ENCODE measurements at places on chromosomes 7 and 10.

- DNase-seq: no peak
Observed at GRCh38 chr10:62648921-62649320, 155.6 kb upstream of the ADO start.

DNA sequence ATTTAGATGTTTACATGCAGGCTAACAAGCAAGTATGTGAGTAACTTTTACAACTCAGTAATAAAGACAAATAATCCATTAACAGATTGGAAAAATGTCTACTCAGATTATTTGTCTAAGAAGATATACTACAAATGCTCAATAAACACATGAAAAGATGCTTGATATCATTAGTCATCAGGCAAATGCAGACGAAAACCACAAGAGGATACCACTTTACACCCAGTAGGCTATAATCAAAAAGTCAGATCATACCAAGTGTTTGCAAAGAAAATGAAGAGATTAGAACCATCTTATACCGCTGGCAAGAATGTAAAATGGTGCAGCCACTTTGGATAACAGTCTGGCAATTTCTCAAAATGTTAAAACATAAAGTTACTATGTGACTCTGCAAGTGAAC, 84.1 kb downstream of the MALSU1 start:
- DNase-seq: no peak

- DNase-seq: no peak
Observed at GRCh38 chr7:55432939-55433784, 68.0 kb downstream of the LANCL2 start.

- no peak for DNase-seq
Observed at GRCh38 chr10:123563581-123563855, 102.6 kb upstream of the GPR26 start.

DNA sequence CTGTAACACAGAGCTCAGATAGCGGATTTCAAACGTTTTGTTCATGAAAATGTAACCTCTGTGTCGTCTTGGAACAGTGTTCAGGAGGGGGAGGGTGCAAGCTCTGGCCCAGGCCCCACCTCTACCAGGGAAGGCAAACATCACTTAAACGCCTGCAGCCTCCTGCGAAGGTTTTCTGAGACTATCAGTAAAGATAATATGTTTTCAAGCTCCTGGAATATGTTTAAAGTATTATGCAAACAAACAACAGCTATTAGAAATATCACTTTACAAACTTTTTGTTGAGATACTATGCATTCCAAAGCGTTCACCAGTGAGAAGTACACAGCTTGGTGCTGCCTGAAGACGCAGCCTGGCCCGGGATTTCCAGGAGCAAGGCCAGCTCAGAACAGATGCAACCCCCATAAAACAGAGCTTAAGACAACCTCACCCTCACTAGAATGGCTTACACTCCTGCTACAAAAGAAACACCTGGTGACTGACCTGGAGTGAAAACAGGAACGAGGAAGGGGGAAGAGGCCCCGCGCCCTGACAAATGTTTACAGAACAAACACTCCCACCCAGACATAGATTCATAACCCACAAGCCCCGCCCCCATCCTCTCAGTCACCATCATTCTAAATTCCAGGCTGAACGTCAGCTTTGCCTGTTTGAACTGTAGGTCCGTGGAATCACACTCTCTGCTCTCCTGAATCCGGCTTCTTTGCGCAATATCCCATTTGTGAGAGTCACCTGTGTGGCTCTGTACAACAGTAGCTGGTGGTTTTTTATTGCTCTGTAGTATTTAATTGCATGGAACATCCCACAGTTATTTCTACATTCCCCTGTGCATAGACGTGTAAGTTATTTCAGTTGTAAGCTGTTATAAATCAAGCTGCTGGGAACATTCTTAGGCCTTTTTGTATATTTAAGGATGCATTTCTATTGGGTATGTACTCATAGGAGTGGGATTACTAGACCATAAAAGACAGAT, 155.0 kb downstream of the PTPRN2 start:
- no peak for DNase-seq

DNA sequence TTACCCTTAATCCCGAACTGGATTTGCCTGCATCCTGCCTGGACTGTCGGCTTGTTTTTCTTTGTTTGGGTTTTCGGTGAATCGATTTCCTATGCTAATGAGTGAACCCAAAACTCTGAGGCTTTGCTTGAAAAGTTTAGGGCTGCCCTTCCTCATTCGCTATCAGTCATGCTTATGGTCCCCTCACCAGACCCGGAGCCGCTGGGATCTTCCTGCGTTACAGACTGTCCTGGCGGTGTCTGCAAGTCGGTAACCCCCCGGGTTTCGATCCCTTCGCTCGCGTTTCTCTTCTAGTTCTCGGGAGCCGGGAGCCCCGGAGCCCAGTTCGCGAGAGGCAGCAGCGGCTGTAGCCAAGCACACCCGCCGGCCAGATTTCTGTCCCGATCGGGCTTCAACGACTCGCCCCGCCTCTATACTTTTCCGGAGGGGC, 2.2 kb downstream of the EMX2 start:
- no peak for DNase-seq

DNA sequence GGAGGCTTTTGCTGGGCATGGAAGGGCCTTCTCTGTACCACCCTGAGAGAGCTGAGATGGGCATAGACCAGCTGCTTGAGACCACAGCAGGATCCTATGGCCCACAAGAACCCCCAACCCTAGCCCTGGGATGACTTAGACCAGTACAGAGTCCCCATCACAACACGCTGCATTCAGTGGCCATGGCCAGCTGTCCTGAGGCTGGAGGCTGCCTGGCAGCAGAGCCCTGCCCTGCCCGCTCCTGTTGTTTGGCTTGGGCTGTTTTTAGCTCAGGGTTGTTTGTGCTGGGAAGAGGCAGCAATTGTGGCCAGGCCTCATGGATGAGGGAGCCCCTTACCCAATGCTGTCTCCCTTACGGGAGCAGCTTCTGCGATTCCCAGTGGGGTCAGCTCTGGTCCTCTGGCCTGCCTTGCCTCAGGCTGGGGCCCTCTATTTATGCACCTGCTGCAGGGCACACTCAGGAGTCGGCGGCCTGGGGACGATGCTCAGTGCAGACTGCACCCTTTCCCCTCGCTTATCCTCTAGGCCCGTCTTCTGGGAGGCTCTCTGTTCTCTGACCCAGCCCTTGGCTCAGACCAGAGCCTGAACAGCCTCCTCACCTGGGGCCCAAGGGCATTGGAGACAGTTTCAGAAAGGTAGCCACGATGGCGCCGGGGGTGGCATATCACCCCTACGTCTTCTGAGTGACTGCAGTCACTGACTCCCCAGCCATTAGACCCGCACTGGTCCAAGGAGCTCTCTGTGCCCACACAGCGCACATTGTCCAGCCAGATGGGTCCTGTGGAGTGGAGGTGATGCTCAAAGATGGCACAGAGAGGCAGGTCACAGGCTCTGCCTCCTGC, 6.3 kb downstream of the LOXL4 start:
- DNase-seq: no peak

DNA sequence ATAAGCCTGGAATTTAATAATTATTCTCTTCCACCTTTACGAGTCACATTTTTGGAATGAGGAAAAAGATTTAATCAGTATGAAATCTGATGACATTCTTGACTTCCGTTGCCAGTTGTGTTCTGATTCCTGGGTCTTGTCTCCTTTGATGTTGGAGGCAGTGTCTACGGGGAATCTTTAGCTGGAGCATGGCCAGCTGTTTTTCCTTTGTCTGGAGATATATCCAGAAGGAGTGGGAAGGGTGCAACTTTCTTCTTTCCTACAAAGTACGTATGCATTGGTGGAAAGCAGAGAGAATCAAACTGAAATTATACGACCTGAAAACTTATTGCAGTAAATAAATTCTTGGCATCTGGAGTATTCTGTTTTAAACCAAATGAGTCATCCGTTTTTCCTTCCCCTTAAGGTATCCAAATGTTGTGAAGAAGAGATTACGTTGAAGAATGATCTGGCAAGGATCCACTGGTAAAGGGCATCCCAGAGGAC, 6.9 kb upstream of the GNG11 start:
- DNase-seq: no peak

GRCh38 chr10:69214666-69215131, 5.4 kb upstream of the HKDC1 start:
- no peak for DNase-seq

- DNase-seq: peak; percentile 5
Observed at GRCh38 chr7:114944745-114945625, 23.1 kb downstream of the MDFIC start.

GRCh38 chr7:2722591-2722990, 34.6 kb downstream of the AMZ1 start:
- DNase-seq: no peak

- no peak for DNase-seq
Observed at GRCh38 chr7:103666326-103666725, 220.3 kb upstream of the SLC26A5 start.

DNA sequence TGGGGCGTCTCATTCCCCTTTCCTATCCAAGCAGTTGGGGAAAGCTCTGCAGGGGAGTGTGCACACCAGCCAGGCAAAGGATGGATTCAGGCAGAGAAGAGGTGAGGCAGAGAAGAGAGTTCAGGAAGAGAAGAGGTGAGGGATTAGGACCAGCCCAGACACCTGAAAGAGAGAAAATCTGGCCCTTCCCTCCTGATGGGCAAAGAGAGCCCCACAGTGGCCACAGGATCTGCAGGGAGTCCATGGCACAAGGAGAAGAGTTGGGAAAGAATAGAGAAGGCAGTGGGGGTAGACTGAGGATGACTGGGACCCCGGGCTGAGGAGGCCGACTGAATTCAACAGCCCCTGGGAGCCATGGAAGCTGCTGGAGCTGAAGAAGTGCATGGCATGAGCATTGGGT, 140.4 kb upstream of the ZMIZ1 start:
- DNase-seq: no peak

- DNase-seq: peak; percentile 12
Observed at GRCh38 chr10:34994565-34995142, 95.5 kb downstream of the CUL2 start.

- no peak for DNase-seq
Observed at GRCh38 chr7:55730197-55730596, 132.4 kb downstream of the SEPTIN14 start.

GRCh38 chr10:100993986-100994708, 5.5 kb upstream of the LZTS2 start:
- peak; percentile 25 for DNase-seq

- no peak for DNase-seq
Observed at GRCh38 chr10:107915215-107915610, 750.7 kb upstream of the SORCS1 start.

- no peak for DNase-seq
Observed at GRCh38 chr7:113412410-113412809, 294.1 kb upstream of the SMIM30 start.

GRCh38 chr10:72525277-72525676, 100.6 kb downstream of the MICU1 start:
- no peak for DNase-seq

GRCh38 chr7:131148258-131148657, 179.4 kb upstream of the MKLN1 start:
- no peak for DNase-seq

- DNase-seq: no peak
Observed at GRCh38 chr10:78529262-78529661, 495.6 kb downstream of the RPS24 start.

GRCh38 chr10:131822013-131822691, 78.7 kb upstream of the PPP2R2D start:
- no peak for DNase-seq

DNA sequence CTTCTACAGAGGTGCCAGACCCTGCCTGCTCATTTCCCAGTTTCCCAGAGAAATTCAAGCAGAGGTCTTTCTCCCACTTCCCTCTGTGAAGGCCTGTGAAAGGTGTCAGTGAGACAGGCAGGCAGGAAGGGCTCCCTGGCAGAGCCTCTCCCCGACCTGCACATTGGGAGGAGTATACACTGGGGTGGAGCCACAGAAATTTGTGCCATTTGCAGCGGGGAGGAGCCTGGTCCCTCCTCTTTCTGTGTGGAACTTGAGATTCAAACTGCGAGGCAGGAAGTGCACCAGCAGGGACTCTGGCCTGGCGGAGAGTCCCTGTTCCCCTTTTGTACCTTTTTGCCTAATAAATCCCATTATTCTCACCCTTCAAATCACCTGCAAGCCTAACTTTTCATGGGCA, 54.6 kb upstream of the OPN4 start:
- DNase-seq: no peak

DNA sequence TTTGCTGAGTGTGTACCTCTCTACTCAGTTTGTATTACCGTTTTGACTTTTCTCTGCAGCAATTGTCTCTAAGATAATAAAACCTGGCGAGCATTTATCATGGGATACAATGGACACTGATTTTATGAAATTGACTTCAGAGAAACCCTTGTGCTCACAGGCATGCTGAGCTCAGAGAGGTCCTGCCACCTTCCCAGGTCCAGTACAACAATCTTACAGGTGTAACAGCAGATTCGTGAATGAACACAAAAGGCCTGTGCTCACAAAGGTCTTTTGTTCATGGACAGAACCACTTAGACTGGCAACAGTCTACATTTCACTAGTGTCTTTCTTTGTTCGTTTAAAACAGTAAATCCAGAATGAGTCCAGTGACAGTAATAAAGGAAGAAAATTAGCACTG, 43.2 kb downstream of the HECW1 start:
- DNase-seq: no peak

GRCh38 chr10:19570120-19570519, 246.1 kb upstream of the PLXDC2 start:
- no peak for DNase-seq

DNA sequence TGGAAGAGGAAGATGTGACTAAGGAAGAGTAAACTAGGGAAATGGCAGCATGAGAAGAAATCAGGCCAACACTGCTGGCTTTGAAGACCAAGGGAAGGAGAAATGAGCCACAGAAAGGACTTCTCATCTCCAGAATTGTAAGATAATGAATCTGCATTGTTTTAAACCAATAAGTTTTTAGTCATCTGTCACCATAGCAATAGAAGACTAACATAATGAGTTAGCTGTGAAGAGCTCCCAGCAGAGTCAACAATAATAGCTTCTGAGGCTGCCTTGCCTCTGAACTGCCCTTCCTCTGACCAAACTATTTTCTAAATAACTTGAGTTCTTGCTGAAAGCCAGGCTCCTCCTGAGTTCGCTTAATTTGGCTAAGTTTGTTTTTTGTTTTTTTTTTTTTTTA, 103.6 kb downstream of the CACNA2D1 start:
- no peak for DNase-seq

GRCh38 chr10:109898666-109899355, 24.5 kb downstream of the XPNPEP1 start:
- no peak for DNase-seq

DNA sequence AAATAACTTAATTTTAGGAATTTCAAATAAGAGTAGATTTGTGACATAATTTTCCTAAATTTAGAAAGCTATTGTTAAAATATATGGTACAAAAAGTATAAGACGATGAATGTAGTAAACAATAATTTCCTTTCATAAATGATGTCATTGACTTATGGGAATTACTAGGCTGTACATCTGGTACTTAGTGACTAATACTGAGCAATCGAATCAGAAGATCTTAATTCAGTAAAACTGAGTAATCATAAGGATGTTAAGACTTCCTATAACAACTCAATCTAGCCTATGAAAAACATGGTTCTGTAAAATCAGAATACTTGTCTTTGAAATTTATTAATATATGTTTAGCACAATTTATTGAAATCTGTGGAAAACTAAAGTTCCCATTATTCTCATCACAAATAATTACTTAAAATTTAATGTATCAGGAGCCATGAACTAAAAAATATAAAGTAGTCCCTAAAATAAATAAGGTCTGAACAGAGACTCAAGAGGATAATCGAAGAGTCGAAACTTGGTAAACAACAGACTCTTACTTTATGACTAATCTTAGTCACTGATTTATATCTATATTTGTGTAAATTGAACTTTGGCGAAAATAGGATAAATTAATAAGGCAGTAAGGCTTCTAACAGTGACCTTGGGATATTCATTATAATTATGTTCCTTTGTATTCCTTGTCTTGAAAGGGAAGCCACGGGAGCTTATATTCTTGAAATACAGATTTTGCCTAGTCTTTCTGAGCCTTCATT, 142.1 kb downstream of the HGF start:
- no peak for DNase-seq

GRCh38 chr10:1668399-1668798, 68.9 kb downstream of the ADARB2 start:
- DNase-seq: no peak

All from anterior cingulate cortex (tissue), 58 donors.